ENCODE measurements at places on chromosomes 4 and X.

DNA sequence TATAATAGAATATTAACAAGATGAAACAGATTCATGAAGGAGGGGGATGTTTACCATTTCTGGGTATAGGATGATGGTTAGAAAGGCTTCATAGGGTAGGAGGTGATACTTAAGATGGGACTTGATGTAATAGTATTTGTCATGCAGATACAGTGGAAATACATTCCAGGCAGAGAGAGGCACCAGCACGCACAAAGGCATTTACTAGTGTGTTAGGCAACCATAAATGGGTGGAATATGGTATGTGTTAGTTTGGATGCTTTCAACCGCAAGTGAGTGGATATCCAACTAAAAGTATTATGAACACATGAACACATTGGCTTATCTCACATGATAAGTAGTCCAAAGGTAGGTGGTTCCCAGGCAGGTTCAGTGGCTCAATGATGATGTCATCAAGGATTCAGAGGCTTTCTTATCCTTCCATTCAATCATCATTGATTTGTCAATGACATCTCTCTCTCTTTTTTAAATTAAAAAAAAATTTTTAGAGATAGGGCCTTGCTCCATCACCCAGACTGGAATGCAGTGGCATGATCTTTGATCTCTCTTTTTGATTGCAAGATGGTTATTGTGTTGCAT, 12.7 kb upstream of the STARD8 start:
- no peak for DNase-seq

DNA sequence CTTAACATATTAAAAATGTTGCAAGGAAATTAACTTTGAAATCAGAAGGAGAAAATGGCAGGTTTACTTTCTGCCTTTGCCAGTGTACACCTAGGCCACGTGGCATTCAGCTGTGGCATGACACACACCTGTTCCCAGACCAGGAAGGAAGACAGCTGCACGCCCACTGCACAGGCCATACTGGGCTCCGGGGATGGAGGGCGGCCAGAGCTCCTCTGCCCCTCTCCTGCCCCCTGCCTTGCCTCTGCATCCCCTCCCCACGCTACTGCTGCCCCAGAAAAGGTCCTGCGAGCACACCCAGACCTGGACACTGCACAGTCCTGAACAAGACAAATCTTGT, 68.4 kb downstream of the GATB start:
- no peak for DNase-seq

DNA sequence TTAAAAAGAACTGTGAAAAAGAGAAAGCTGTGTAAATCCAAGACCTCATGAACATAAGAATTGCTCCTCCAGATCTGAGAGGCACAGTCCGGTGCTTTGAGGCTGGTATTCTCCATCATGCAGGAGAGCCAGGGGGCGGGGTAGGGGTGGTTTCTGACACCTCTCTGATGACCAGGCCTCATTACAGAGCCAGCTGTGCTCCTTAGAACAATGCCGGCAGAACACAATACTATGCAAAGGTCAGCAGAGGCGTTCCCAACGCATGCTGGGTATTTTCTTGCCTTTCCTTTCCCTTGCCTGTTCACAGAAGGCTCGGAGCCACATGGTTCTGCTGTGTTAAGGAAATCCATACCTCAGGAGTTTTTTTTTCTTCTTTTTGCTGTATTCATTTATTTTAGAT, 91.2 kb upstream of the SOD3 start:
- no peak for DNase-seq

GRCh38 chr4:142815834-142816233, 30.3 kb downstream of the INPP4B start:
- no peak for DNase-seq

GRCh38 chr4:161291222-161291621, 872.6 kb downstream of the FSTL5 start:
- DNase-seq, result no peak
